ENCODE measurements at places on chromosomes 2 and 18. TPM values are rescaled to one million over a fixed set of nuclear protein-coding genes. Genes with fewer than 3 reads are reported as not detected.

DNA sequence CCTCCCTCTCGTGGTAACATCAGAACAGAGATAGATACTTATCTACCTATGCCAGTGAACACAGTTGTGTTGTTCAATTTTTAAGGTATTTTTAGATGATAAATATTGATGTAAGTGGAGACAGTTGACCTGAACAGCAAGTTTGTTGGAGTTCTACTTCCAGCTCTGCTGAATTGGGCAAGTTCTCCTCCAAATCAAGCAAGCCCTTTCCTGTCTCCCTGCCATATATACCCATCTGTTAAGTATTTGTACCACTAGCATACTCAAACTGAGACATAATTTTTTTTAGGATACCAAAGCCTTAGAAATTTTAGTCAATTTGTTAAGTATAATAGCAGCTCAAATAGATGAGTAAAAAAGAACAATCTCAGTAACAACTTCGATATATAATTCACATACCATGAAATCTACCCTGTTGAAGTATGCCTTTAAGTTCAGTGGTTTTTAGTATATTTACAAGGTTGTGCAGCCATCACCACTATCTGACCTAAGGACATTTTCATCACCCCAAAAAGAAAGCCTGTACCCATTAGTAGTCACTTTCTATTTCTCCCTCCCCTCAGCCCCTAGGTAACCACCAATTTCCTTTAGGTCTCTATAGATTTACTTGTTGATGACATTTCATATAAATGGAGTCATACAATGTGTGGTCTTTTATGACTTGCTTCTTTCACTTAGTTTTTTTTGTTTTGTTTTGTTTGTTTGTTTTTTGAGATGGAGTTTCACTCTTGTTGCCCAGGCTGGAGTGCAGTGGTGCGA, 61.8 kb downstream of the COX7A2L start:
- H3K27me3 ChIP-seq: no peaks in the 10 kb centered on the region
- H3K4me3 ChIP-seq: no peak overlapping the region
- H3K27ac ChIP-seq: no peak overlapping the region
- no peak for DNase-seq

DNA sequence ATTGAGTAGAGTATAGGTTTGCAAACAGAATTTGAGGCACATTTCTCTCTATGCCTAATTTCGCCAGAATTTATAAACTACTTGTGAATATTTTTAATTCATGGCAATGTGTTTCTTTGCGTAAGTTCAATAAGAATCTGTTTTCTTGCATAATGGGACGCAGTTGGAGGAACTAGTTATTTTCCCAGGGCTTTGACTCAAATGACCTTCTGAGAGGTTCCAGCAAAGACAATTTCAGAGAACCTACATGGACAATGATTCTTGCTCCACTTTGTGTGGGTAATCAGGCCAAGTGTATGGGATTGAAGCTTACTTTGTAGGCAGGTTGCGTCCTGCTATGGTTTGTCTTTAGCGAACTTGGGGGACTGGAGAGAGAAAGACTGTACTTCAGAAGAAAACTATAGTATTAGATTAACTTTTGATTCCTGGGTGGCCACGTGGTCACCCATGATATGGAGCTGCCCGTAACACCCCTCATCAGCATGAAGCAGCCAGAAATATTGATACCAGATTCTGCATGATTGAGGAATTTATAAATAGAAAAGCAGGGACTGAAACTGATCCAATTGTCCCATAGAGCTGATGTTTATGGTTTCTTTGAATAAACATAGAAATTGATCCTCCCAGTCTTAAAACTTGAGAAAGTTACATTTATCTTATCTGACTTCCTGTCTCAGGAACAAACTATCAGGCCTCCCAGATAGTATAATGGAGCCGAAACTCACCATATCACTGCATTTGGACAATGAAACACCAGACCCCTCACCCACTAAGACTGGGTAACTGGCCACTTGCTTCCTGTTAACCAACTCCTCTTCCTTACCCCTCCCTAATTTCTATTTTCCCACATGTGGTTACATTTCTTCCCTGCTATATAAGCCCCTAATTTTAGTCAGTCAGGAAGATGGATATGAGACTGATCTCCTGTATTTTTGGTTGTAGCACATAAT, 815.3 kb upstream of the HS6ST1 start:
- no peaks in the 10 kb centered on the region for H3K36me3 ChIP-seq
- no peaks in the 10 kb centered on the region for H3K4me1 ChIP-seq
- DNase-seq: no peak
- no peaks in the 10 kb centered on the region for H3K27me3 ChIP-seq
- H3K27ac ChIP-seq: no peak overlapping the region

GRCh38 chr2:125696560-125696959, 959.4 kb upstream of the GYPC start:
- H3K4me3 ChIP-seq: no peak overlapping the region
- H3K4me1 ChIP-seq: no peaks in the 10 kb centered on the region
- H3K36me3 ChIP-seq: no peaks in the 10 kb centered on the region
- H3K27ac ChIP-seq: no peak overlapping the region

- H3K4me3 ChIP-seq: no peak overlapping the region
- no peak for DNase-seq
- H3K27me3 ChIP-seq: no peaks in the 10 kb centered on the region
- no peaks in the 10 kb centered on the region for H3K36me3 ChIP-seq
- no peak overlapping the region for H3K27ac ChIP-seq
Measured at GRCh38 chr18:30086351-30086750, 956.2 kb downstream of the DSC3 start.

- no peaks in the 10 kb centered on the region for H3K27me3 ChIP-seq
- H3K36me3 ChIP-seq: no peaks in the 10 kb centered on the region
- H3K4me1 ChIP-seq: no peaks in the 10 kb centered on the region
- DNase-seq: no peak
Measured at GRCh38 chr2:126507425-126507911, 148.5 kb upstream of the GYPC start.

- H3K4me1 ChIP-seq: peaks cover 56% of the 10 kb centered on the region
- H3K36me3 ChIP-seq: peaks cover 2% of the 10 kb centered on the region
- peak overlapping the region; percentile 82 for H3K27ac ChIP-seq
- DNase-seq: peak; percentile 91
- no peaks in the 10 kb centered on the region for H3K27me3 ChIP-seq
Measured at GRCh38 chr18:77108001-77108692, 24.4 kb downstream of the MBP start.

- DNase-seq: no peak
Measured at GRCh38 chr2:31384351-31384750, 30.2 kb downstream of the XDH start.

- H3K4me1 ChIP-seq: no peaks in the 10 kb centered on the region
- DNase-seq: no peak
- no peaks in the 10 kb centered on the region for H3K36me3 ChIP-seq
- H3K4me3 ChIP-seq: no peak overlapping the region
Measured at GRCh38 chr18:24475926-24476589, 15.6 kb downstream of the HRH4 start.

DNA sequence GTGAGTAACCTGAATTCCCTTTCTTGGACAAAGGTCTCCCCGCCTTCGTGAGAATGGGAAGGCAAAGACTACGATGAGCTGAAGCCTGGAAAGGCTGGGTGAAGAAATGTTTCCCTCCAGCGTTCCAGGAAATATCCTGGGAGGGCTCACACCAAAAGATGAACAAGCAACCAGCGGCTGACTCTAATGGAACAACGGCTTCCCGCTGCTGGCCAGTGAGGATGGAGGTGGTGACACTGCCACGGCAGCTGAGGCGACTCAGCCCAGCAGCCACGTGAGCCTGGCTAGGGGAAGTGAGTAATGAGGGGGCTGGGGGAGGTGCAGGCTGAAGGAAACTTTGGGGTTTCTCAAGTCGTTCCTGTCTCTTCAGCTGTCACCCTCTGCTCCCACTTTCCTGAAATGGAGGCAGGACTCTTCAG, 105.0 kb upstream of the SMAD7 start:
- H3K27ac ChIP-seq: no peak overlapping the region
- H3K27me3 ChIP-seq: no peaks in the 10 kb centered on the region
- peaks cover 6% of the 10 kb centered on the region for H3K4me1 ChIP-seq
- DNase-seq: peak; percentile 77
- no peak overlapping the region for H3K4me3 ChIP-seq

DNA sequence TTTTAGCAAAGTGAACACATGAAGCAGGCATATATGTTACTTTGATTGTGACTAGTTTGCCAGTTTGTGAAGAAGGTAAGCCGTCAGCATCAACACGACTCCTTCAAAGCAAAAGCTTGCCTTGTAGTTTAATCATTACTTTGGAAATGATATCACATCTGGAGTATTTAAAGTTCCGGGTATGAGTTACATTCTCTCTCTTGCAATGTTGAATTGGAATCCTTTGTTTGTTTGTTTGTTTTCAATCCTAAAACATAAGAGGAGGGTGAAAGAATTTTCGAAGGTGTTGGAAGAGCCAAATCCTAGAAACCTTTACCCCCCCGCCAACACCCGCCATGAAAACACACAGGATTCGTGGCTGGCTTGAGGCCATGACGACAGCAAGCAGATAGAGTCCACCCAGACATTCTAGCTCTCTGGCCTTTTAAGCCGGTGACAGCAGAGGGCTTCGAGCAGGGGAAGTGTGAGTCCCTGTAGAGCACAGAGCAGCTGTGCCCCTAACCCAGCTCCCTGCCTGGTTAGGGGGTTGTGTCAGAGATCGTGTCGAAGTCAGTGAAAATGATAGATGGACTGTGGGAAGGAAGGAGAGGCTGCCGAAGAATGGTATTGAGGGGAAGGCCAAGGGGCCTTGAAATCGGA, 103.8 kb upstream of the SMIM21 start:
- H3K4me3 ChIP-seq: no peak overlapping the region
- DNase-seq: peak; percentile 52
- no peaks in the 10 kb centered on the region for H3K27me3 ChIP-seq

DNA sequence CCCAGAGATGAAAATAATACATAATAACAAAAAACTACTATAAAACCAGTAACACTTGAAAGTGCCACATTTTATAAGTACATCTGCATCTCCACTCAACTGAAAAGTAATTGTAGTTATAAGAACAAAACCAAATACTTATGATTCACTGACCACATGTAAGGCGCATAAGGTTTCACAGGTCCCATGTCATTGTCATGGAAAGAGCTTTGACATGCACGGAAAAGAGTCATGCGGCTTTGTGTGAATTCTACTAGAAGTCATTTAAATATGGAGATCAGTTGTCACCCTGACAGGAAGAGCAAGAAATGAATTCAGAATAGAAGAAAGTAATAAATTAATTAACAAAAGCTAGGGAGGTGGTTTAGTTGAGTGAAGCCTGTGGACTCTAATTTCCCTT, 459.1 kb downstream of the CDH2 start:
- no peak for DNase-seq
- H3K27ac ChIP-seq: no peak overlapping the region
- no peaks in the 10 kb centered on the region for H3K27me3 ChIP-seq

DNA sequence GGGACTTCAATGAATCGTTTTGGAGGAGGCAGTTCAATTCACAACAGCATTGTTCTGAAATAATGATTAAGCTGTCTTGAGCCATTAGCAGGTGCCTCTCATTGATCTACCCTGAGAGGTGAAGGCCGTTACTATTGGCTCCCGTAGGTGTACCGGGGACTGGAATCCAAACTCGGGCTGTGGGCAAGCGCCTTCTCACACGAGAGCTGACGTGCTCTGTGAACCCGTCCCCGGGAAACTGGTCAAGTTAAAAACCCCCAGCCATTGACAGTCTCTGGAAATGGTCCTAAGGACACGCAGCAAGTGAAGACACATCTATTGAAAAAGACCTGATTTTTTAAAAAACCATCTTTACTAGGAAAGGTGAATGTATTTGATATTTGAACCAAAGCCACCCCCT, 8.1 kb upstream of the NFATC1 start:
- no peak for DNase-seq
- H3K4me1 ChIP-seq: peaks cover 28% of the 10 kb centered on the region
- no peak overlapping the region for H3K27ac ChIP-seq
- H3K4me3 ChIP-seq: no peak overlapping the region
- no peaks in the 10 kb centered on the region for H3K36me3 ChIP-seq
- H3K27me3 ChIP-seq: peaks cover 28% of the 10 kb centered on the region

GRCh38 chr18:36372903-36373311, 75.4 kb downstream of the FHOD3 start:
- H3K4me1 ChIP-seq: peaks cover 7% of the 10 kb centered on the region
- no peaks in the 10 kb centered on the region for H3K36me3 ChIP-seq
- no peak for DNase-seq
- no peak overlapping the region for H3K4me3 ChIP-seq
- no peak overlapping the region for H3K27ac ChIP-seq

- H3K27ac ChIP-seq: no peak overlapping the region
- no peaks in the 10 kb centered on the region for H3K27me3 ChIP-seq
- peak; percentile 74 for DNase-seq
- H3K4me1 ChIP-seq: peaks cover 6% of the 10 kb centered on the region
- H3K4me3 ChIP-seq: no peak overlapping the region
Measured at GRCh38 chr2:192151853-192152252, 42.9 kb downstream of the TMEFF2 start.

GRCh38 chr2:74414881-74415761, 6.3 kb downstream of the C2orf81 start:
- no peaks in the 10 kb centered on the region for H3K36me3 ChIP-seq
- H3K4me3 ChIP-seq: peak overlapping the region; percentile 66
- H3K27me3 ChIP-seq: peaks cover 4% of the 10 kb centered on the region
- H3K4me1 ChIP-seq: peaks cover 37% of the 10 kb centered on the region

DNA sequence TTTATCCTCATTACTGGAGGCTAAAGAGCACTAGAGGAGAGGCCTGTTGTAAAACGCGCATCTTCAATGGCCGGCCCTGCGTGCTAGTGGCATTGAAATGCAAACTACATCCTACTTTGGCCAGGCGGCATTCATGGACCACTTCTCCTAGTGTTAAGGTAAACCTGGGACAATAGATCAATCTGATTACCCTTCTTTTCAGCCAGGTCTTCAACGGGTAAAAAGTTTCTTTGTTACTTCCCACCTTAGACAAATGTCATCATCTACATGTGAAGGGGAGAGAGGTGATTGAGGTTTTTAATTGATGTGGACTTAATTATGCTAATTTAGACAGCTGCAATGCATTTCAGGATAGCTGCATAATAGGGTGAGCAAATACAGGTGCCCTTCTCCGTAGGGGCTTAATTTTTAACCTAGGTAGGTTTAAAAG, 628.0 kb downstream of the ZEB2 start:
- H3K36me3 ChIP-seq: no peaks in the 10 kb centered on the region
- no peak overlapping the region for H3K27ac ChIP-seq
- no peak for DNase-seq
- no peaks in the 10 kb centered on the region for H3K27me3 ChIP-seq
- H3K4me3 ChIP-seq: no peak overlapping the region

GRCh38 chr2:75311993-75312392, 112.7 kb upstream of the TACR1 start:
- H3K4me3 ChIP-seq: no peak overlapping the region
- DNase-seq: peak; percentile 47
- H3K4me1 ChIP-seq: peaks cover 2% of the 10 kb centered on the region
- H3K27me3 ChIP-seq: no peaks in the 10 kb centered on the region

GRCh38 chr18:76616373-76616772, 121.3 kb upstream of the ZNF516 start:
- no peaks in the 10 kb centered on the region for H3K36me3 ChIP-seq
- no peak for DNase-seq
- no peak overlapping the region for H3K4me3 ChIP-seq

- DNase-seq: no peak
- H3K27me3 ChIP-seq: peaks cover 4% of the 10 kb centered on the region
- H3K4me3 ChIP-seq: no peak overlapping the region
Measured at GRCh38 chr2:44758591-44758990, 182.9 kb upstream of the SIX3 start.

GALNT14 gene
- 1.5 TPM for total RNA-seq

NEU2 gene
- not detected for total RNA-seq

SP100 gene
- 23.6 TPM for total RNA-seq

CFC1 gene
- not detected for total RNA-seq

KIDINS220 gene
- 70.0 TPM for total RNA-seq

TXNDC2 gene
- total RNA-seq: 0.04 TPM

CCDC148 gene
- 1.2 TPM for total RNA-seq
